ENCODE measurements at places on chromosomes 12 and 14.

DNA sequence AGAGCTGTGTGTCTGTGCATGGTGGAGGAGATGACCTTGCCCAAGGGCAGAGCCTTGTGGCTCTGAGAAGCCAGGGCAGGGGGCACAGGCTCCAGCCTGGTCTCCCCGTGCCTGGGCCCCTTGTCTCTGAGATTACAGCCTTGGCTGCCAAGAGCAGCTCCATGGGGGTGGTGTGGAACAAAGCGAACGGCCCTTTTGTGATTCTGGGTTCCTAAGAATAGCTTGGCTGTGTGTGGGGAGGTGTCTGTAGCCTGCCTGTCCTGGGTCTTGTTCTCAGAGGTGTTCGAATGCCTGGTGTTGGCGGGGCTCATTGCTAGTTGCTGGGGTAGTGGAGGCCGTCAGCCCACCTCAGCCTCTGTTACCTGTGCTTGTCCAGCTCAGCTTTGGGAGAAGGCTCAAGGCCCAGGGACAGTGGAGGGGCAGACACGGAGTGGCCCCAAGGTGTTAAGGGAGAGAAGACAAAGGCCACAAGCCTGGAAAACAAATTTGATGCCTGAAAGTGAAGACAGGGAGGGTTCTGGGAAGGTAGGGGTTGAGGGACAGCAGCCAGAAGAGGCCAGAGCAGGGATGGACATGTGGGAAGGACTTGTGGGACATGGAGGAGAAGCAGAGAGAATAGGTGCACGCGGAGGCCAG, 7.4 kb upstream of the MYH7 start:
- no peak for DNase-seq

DNA sequence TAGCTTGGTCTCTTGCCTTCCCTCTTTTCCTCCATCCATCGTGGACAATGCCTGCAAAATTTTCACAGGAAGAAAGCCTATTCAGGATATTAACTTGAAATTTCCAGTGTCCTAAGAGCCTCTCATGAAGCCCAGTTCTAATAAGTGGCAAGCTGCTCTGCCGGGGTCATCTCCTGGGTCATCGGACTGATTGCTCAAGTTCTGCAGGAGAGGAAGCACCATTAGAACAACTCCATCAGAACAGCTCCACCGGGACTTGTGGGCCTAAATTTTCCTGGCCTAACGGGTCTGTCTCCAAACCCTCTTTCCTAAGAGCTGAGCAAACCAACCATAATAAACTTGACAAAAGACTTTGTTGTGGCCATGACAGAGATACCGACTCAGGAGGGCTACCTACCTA, 13.9 kb downstream of the ERG28 start:
- no peak for DNase-seq

DNA sequence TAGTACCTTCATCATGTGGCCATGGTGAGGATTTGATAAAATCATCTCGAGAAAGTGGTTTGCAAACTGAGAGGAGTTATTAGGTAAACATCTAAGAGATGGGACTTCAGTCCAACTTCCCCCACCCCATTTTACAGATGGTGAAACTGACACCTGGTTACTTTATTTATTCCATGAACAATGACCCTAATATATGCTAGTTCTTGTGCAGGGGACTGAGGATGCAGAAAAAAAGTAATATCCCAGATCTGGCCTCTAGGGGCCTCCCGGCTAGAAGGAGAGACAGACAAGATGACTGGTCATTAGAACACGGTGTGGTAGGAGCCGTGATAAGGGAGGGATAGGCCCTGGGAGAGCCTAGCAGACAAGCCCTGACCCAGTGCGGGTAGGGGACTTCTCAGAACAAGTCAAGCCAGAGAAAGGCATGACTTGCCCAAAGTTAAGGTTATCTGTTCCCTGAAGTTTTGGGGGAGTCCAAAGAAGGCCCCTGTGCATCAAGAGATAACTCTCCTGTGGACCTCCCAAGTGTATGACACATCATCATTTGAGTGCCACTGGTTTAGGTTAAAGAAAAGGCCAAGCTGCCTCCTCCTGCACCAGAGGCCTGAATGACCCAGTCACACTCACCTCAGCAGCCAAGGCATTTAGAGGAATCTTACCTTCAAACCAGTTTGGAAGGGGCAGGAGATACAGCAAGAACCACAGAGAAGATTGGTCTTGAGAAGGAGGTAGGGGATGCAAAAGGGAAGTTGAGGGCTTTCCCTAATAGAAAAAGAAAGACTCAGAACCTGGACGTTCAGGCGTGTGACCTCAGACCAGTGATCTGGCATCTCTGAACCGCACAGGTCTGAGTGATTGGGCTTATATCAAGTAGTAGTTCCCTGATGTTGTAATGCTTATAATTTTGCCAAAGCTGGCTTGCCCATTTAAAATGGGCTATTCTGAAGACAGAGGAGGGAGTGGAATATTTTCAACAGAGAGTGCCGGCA, 1.6 kb downstream of the CMKLR1 start:
- DNase-seq = no peak

DNA sequence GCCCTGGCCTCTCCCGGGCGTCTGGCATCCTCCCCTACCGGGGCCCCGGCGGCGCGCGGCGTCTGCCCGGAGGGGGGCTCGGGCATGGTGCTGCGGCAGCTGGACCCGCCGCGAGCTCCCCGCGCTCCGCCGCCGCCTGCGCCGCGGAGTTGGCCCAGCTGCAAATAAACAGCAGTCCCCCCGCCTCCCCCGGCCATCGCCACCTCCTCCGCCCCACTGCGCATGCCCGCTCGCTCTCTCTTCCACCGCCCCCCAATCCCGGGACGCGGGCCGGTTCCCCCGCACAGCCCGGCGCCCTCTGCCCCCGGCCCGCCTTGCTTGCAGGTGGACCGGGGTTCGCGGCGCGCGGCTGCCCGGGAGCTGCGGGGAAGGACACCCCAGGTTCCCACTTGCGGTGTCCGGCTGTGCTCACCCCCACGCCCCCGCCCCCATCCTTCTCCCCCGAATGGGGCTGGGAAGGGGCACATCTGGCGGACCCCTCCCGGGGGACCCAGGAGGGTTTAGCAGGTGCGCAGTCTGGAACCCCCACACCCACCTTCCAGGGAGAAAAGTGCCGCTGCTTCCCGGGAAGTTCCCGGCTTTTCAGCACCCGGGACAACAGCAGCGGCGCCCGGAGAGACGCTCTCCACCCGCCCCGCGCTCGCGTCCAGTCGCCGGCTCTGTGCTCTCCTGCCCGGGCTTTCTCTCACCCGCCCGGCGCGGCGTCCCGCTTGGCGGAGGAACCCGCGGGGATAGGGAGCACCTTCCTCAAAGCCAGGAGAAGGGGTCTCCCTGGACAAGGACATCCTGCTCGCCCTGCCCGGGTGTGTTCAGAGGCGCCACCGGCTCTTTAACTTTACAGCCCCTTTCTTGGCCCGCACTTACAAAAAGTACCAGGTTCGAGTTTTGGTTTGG, at the start of gene TMTC1:
TSS of gene TMTC1 (minus strand) at position 170 of the 894 bp plus-strand sequence. CDS start 191 bp downstream, outside the sequence.
- DNase-seq = no peak

GRCh38 chr12:45737638-45738037, 8.1 kb downstream of the ARID2 start:
- DNase-seq = no peak

DNA sequence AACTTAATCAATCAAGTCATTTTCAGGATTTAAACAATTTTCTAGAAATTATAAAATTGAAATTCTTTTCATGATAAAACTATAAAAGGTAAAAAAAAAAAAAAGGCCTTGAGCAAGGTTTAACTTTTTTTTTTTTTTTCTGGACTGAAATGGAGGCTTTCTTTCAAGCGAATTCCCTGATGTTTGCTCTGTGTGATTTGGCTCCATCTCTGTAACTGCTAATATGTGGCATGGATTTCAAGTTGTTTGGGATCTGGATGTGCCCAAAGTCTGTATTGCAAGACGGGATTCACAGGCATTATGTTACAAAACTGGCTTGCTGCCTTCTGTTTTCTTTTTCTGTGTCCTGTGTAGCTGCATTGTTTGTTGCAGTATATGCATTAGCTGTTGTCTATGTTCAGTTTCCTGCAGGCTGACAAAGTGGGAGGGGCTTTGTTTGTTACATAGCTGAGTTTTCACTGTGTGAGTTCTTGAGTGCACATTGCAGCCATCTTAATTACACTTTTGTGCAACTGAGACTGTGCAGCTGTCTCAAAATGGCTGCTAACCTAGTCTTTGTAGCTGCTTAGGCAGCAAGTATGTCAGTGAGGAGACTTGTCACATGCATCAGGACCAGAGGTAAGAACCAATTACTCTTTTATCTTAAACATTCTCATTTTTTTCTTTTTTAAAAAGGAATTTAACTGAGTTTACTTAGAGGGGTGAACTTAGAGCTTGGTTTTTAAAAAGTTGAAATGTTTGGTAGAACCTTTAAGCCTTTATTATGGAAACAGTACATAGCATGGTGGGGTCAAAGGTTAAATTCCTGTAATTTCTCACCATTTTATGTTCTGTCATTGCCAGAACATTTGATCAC, 19.5 kb downstream of the ATF7IP start:
- DNase-seq = no peak

DNA sequence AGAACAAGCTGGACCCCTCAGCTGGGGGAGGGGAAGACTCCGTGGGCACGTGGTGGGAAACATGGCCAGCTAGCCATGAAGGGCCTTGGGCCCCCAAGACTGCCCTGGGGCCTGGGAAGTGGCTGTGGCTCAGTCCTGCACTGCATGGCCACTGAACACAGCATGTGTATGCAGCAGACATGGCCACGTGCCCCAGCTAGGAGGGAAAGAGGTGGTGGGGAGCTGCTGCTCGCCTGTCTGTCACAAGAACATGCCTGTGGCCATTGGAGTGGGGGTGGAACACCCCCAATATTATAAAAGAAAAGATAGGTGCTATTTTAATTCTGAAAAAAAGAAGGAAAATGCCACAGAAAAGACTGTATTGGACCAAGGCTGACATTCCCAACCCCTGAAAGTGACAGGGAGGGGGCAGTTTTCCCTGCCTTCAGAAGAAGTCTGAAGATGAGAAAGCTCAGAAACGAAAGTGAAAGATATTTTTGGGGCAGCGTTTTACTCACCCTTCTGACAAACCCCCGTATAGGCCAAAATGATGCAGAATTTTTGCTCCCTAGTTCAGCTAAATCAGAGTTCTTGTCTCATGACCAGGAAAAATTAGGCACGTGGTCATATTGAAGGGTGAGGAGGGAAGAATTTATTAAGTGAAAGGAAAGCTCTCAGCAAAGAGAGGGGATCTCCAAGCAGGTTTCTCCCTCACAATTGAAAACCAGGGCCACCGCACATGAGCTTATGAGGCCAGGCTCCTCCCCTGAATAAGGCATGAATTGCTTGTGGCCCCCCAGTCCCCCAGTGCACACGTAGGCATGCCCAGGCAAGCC, 35.2 kb upstream of the PCNX1 start:
- DNase-seq = no peak

- DNase-seq = no peak
Observed at GRCh38 chr14:93811676-93812075, 23.4 kb upstream of the PRIMA1 start.

DNA sequence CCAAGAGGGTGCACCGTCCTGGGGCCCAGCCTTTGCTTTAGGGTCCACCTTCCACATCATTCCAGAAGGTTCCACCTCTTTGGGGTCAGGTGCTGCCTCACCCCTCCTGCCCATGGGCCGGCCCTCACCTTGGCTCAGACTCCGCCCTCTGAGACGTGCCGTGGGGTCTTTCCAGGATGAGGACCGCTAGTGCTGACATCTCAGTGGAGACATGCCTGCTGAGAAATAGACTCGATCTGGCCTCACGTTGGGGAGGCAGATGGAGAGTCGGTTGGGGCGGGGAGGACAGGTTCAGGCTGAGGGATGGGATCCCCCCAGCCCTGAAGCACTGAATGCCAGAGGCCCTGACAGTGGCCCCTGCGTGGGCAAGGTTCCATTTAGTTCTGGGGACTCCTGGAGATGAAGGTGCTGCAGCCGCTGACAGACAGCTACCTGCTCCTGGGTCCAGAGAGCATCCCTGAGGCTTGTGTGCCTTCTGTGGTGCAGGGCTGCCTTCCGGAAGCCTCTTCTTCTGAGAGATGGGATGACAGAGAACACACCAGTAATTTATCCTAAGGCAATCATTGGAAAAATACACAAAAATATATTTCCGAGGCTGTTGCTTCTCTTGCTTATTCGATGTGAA, 185.3 kb downstream of the KIF26A start:
- DNase-seq = no peak

DNA sequence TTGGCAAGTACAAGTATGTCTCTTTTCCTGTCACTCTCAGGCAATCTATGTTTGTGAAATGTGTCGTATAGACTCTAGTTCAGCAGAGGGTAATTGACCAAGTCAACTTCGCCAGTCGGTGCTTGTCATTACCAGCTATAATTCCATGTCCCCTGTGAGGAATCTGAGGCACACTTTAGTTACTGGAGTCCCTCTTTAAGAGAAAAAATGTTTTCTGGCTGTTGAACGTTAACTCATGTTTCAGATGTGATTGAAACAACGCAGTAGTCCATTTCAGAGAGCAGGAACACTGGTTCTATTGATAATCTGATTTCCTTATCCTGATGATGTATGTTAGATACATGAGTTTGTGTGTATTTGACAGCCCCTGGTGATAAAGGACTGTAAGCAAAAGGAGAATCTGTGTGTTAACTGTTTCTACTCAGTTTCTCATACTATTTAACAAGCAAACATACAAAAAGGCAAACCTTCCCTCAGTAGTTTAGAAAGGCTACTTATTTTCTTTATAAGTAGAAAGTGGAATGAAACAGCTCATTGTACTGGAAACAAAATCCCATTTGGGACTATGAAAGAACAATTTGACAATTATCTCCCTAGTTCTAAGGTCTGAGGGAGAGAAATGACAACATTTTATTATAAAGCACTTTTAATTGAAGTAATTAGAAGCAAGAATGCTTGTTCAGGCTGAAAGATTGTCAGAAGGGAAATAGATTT, 161.1 kb upstream of the TRHDE start:
- DNase-seq = no peak

- no peak for DNase-seq
Observed at GRCh38 chr14:52363041-52363704, 49.1 kb downstream of the PTGER2 start.

DNA sequence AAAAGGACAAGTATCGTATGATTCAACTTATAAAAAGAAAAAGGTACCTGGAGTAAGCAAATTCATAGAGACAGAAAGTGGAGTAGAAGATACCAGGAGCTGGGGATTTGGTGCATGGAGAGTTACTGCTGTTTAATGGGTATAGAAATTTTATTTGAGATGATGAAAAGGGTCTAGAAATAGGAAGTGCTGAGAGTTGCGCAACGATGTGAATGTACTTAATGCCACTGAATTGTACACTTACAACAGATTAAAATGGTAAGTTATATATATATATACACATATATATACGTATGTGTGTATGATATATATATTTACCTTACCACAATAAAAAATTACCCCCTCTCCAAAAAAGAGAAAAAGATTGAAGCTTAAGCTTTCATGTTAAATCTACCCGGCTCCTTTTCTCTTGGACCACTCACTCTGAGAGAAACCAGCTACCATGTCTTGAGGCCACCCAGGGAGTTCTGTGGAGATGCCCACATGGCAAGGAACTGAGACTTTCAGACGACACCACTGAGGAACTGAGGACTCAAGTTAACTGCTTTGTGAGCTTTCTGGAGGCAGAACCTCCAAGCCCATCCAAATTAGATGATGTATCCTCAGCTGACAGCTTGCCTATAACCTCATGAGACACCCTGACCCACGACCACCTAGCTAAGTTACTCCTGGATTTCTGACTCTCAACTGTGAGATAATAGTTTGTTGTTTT, 130.0 kb upstream of the BTG1 start:
- no peak for DNase-seq

GRCh38 chr14:104184911-104185499, 46.6 kb downstream of the KIF26A start:
- DNase-seq = no peak

Data from stimulated activated CD8-positive, alpha-beta memory T cell treated with anti-CD3 and anti-CD28 coated beads, Interleukin-15, amount 100 ng/mL, for 24 hours (primary cell).